Breast epithelium (tissue), 4 donors: ENCODE measurements at places on chromosomes 16 and 17.

DNA sequence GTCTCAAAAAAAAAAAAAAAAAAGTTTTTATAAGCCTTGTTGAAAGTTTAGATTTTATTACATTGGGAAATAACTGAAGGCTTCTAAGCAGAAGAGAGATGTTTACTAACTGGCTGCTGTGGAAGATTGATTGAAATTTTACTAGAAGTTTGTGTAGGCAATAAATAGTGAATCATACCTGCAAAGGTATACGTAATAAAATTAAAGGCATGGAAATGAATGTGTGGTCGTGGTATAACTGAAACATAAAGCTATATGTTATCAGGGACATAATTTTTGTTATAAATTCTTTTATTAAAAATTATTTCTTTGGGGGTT is 8.7 kb downstream of the LUC7L3 start:
- DNase-seq = no peak
- H3K36me3 ChIP-seq = no peaks in the 10 kb centered on the region
- no peak overlapping the region for H3K4me3 ChIP-seq
- no peaks in the 10 kb centered on the region for H3K27me3 ChIP-seq
- no peak overlapping the region for H3K27ac ChIP-seq
- peaks cover 21% of the 10 kb centered on the region for H3K4me1 ChIP-seq

DNA sequence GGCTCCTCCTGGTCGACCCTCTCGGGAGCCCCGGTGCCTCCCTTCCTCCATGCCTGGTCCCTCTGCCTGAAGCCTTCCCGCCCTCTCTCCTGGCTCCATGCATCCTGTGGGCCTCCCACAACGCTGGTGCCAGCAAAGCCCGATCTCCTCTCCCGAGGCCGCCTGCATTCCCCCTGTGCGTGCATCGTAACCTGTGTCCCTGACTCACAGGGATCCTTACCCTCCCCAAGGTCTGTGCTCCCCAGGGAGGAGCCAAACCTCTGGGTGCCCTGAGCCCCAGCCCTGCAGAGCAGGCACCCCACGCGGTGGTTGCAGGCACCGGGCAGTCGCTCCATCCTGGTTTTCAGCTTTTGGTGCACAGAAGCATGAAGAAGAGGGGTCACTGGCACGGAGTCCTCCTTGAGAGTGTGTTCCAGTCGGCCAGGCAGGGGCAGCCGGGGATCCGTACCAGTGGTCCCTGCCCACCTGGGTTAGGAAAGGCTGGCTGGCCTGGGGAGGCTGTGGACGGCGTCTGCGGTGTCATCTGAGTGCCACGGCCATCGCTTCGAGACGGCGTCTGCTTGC is 1.8 kb upstream of the ENPP7 start:
- no peaks in the 10 kb centered on the region for H3K4me1 ChIP-seq
- no peak for DNase-seq
- no peak overlapping the region for H3K27ac ChIP-seq
- H3K4me3 ChIP-seq = peak overlapping the region; percentile 64
- no peaks in the 10 kb centered on the region for H3K36me3 ChIP-seq

DNA sequence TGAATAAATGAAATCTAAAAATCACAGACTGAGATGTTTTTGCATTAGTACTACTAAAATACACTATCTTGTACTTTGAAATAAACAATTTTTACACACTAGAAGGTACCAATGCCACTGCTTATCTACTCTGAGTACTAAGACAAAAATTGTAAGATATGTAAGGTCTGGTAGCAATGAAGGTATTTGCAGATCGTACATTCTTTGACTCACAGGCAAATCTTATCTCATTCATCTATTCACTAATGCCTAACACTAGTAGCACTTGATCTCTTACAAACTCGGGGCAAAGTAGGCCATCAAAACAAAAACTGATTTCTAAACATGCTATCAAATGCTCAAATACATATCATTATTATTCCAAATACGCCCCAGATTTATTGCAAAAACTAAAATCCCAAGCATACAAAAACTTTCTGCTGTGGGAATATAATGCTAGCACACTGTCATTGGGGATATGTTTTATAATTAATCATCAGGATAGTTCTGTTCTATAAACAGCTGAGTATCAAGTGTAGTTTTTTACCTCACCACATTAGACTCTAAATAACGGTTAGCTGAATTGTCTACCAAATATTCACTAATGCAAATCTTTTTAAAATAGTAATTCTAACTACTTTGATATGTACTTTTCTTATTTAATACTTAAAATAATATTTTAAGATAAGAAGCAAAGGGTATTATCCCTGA is 68.0 kb downstream of the MED13 start:
- H3K27me3 ChIP-seq = no peaks in the 10 kb centered on the region
- H3K4me3 ChIP-seq = no peak overlapping the region
- no peak for DNase-seq
- no peak overlapping the region for H3K27ac ChIP-seq

DNA sequence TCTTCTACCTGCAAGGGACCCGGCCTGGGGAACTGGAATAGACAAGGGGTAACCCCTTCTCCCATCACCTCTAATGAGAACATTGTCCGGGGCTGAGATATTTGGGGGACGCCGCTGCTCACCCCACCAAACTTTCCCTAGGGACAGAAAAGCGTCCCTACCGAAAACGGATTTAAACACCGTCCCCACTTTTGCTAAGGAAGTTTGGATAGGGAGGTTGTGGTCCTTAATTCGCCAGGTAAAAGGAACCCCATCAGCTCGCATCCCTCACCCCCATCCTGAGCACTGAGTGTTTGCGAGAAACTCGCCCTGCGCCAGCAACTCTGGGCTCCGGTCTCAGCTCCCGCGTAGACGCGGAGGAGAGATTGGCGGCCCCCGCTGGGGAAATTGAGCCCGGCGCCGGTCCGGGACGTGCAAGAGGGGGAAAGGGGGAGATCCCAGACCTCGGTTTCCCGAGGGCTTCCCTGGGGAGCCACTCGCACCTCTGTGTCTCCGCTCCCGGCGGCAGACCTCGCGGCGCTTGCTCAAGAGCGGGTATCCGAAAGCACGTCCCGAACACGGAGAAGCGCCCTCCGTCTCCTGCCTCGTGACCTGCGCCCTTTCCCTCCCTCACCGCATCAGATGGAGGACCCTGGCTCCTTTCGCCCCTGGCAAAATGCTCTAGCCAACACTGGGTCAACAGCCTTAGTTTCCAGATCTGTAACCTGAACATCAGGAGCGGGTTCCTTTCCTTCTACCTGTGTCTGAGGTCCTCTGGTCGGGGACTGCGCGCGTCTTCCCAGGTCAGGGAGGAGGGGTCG is 3.1 kb upstream of the SOX9 start:
- no peaks in the 10 kb centered on the region for H3K4me1 ChIP-seq
- peak overlapping the region; percentile 88 for H3K27ac ChIP-seq
- DNase-seq = no peak
- no peaks in the 10 kb centered on the region for H3K36me3 ChIP-seq

- peak overlapping the region; percentile 93 for H3K27ac ChIP-seq
- H3K36me3 ChIP-seq = no peaks in the 10 kb centered on the region
- H3K27me3 ChIP-seq = no peaks in the 10 kb centered on the region
- peaks cover 44% of the 10 kb centered on the region for H3K4me1 ChIP-seq
These were observed 231.2 kb downstream of the SEC14L1 start for GRCh38 chr17:77371888-77372443.
